CD4-positive, alpha-beta T cell (primary cell): ENCODE measurements at places on chromosomes 4 and X. TPM values are rescaled to one million over a fixed set of nuclear protein-coding genes. Genes with fewer than 3 reads are reported as not detected.

DNA sequence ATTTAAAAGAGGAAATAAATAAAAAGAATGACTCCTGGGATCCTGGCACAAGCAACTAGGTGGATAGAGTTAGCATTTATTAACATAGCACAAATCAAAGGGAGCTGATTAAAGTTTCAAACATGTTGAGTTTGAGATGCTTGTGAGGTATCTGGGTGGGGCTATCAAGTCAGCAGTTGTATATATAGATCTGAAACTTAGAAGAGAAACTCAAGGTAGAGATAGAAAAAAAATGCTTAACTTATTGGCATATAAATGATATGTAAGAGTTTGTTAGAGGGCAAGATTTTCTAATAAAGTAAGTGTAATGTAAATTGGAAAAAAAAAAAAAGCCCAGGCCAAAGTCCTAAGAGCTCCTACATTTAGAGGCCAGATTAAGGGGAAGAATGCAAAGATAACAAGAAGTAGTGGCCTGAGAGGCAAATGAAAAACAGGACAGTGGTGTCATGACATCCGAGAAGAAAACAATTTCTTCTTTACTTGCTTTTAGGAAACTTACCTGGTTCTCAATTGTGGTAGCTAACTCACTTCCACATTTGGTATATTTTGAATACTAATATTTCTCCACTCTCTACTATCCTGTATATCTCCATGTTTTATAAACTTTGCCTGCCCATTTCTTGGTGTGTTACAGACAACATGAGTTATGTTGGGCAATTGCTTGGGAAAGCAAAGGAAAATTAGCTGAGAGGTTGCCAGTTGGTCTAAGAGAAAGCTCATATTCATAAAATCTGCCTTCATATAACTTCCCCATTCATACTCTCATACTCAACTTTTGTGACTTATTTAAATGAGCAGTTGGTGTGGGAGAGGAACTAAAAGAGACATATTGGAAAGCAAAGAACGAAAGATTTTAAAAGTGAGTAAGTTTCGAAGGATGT, 169.2 kb downstream of the PARM1 start:
- no peak for DNase-seq

GRCh38 chrX:71609095-71609750, 9.1 kb downstream of the CXCR3 start:
- DNase-seq: no peak

DNA sequence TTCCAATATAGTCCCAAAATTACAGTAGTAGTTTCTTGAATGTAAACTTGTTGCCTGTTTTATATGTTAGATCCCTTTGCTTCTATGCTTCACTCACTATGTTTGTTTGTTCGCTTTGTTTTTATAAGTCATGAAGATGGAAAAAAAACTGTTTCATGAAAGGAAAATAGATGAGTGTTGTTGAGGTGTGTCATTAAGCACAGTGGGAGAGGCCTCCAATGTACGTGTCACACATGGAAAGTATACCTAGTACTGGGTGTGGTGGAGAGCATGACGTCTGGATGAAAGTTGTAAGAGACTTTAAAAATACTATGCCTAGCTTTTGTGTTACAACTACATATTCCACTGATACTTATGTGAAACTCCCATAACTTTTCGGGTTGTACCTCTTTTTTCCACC, 28.4 kb downstream of the PLS3 start:
- DNase-seq: no peak

GRCh38 chrX:111180750-111181240, 84.8 kb downstream of the PAK3 start:
- no peak for DNase-seq

DNA sequence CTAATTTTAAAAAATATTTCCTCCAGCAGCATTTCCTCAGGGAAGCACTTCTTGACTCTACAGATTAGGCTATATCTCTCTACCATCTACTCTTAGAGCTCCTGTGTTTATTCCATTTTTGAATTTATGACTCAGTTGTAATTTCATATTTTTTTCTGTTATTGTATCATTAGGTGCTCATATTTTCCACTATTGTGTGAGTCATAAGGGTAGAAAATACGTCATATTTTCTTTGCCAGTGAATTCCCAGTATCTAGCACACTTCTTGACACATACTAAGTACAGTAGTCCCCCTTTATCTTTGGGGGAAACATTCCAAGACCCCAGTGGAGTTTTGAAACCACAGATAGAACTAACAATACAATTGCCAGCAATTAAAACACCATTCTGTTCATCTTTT, 431.2 kb downstream of the GASK1B start:
- no peak for DNase-seq

DNA sequence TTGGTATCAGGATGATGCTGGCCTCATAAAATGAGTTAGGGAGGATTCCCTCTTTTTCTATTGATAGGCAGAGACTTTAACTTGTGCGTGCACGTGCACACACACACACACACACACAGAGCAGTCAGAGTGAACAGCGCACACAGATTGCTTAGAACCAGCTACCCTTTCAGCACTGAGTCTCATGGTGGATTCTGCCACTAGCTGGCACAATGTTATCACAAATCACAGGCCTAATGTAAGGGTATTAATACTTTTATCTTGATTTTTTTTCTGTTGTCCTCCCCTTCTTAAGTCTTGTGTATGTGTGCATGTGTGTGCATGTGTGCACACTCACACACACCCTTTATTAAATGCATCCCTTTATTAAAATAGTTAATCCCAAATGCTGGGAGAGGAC, 53.2 kb downstream of the HADH start:
- no peak for DNase-seq

DNA sequence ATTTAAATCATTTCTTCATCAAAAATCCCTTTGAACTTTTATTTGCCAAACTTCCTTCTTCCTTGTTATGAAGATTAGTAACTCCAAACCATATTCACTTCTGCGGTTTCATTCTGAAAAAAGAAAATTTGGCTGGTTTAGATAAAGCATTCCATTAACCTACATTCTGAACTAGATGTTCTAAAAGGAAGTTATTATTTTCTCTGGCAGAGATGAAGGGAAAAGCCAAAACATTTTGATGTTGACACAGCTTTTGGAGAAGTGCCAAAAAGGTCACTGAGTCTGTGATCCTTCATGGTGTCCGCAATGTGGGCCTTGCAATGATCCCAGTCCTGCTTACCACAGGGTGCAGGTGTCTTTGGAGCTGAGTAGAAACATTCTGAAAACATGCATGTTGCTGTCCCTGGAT, 36.0 kb downstream of the CXCL8 start:
- DNase-seq: no peak

Gene EVC2
- 1.1 TPM for total RNA-seq

- peak; percentile 66 for DNase-seq
Observed at GRCh38 chr4:78644744-78645330, 93.3 kb downstream of the ANXA3 start.

DNA sequence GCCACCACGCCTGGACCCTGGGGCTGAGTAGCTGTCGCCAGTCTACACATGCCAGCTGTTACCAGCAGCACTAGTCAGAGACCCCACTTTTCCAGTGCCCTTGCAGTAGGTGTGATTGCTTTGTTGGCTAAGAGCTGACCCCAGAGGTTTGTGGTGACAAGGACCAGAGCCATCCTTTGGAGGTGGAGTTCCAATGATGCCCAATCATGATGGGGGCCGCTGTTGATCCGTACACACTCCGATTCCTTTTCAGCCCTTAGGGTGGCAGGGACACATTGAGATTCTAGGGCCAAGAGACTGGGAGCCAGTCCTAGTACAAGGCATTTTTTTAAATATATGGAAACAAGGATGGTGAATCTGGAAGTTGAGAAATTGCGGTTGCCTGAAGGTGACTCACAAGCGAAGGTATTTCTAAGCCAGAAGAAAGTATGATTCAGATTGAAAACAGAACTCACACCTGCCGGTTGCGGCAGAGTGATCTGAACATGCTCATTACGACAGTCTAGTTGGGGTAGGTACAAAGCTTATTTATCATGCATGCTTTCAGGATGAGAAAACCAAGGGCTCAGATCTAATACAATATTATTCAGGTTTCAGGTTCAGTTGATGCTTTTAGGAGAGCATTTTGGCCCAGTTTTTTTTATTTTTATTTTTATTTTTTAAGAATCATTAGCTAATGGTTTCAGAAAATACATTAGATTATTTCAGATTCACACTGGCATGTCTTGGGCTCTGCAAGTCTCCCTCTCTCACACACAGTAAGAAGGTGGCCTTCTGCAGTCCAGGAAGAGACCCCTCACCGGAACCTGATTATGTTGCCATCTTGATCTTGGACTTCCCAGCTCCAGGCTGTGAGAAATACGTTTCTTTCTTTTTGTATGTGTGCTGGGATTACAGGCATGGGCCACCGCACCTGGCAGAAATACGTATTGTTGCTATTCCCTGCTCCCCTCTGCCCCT, 43.4 kb downstream of the SHROOM2 start:
- no peak for DNase-seq

GRCh38 chrX:102744307-102744706, 23.8 kb downstream of the GPRASP3 start:
- DNase-seq: no peak

- no peak for DNase-seq
Observed at GRCh38 chr4:10295301-10295700, 161.9 kb downstream of the ZNF518B start.

GRCh38 chrX:25049357-25049756, 33.6 kb upstream of the ARX start:
- no peak for DNase-seq
